ENCODE measurements at places on chromosomes 2 and 18. TPM values are rescaled to one million over a fixed set of nuclear protein-coding genes. Genes with fewer than 3 reads are reported as not detected.

The RAB17 gene
- total RNA-seq, result 34.7 TPM

The NEU2 gene
- total RNA-seq, result not detected

The DNAJC5G gene
- total RNA-seq, result not detected

The PDE1A gene
- total RNA-seq, result 1.7 TPM

The PCBP1 gene
- 348 TPM for total RNA-seq

The TLX2 gene
- 0.40 TPM for total RNA-seq

The GPR75 gene
- 1.1 TPM for total RNA-seq

The RSAD2 gene
- total RNA-seq, result 4.7 TPM

The LNPK gene
- 38.5 TPM for total RNA-seq

The DGUOK gene
- total RNA-seq, result 55.0 TPM

The PMAIP1 gene
- 4.3 TPM for total RNA-seq

The DSC2 gene
- 141 TPM for total RNA-seq

The OXER1 gene
- total RNA-seq, result 3.9 TPM

The CFC1 gene
- 0.44 TPM for total RNA-seq

The KIF5C gene
- 3.4 TPM for total RNA-seq

The COL4A3 gene
- 0.42 TPM for total RNA-seq

The LAMA3 gene
- total RNA-seq, result 31.9 TPM

The TMEM87B gene
- total RNA-seq, result 56.7 TPM

The SLC30A3 gene
- total RNA-seq, result not detected

The DNER gene
- total RNA-seq, result 0.27 TPM

The UBR3 gene
- total RNA-seq, result 38.4 TPM

The MATN3 gene
- total RNA-seq, result 0.12 TPM

The IL37 gene
- total RNA-seq, result 0.99 TPM

The LRRFIP1 gene
- total RNA-seq, result 133 TPM

The ACOXL gene
- total RNA-seq, result 0.82 TPM

The CYRIA gene
- 1.0 TPM for total RNA-seq

The SLC8A1 gene
- total RNA-seq, result 4.1 TPM

The IL1A gene
- total RNA-seq, result 0.45 TPM

The RNMT gene
- 43.4 TPM for total RNA-seq

The FRZB gene
- total RNA-seq, result 12.8 TPM

The WDR35 gene
- total RNA-seq, result 2.2 TPM

The GPR155 gene
- 4.0 TPM for total RNA-seq

The PSMA8 gene
- total RNA-seq, result not detected

The XDH gene
- 18.4 TPM for total RNA-seq

The NDUFB3 gene
- total RNA-seq, result 199 TPM

The INPP1 gene
- total RNA-seq, result 39.2 TPM

The SERPINB7 gene
- total RNA-seq, result not detected

The UGT1A5 gene
- total RNA-seq, result 2.4 TPM

The IFIH1 gene
- total RNA-seq, result 21.1 TPM

The CPO gene
- not detected for total RNA-seq

The CD207 gene
- total RNA-seq, result 0.21 TPM

The INPP5D gene
- total RNA-seq, result 6.5 TPM

The C2orf72 gene
- 82.5 TPM for total RNA-seq

The GLS gene
- total RNA-seq, result 50.5 TPM

The DQX1 gene
- total RNA-seq, result 36.8 TPM

The THAP4 gene
- 66.6 TPM for total RNA-seq

The IKZF2 gene
- 4.5 TPM for total RNA-seq

The BBS5 gene
- total RNA-seq, result 2.4 TPM

The RBKS gene
- total RNA-seq, result 5.5 TPM

The DSG4 gene
- 0.27 TPM for total RNA-seq

The CAPN14 gene
- total RNA-seq, result 0.08 TPM

The STK17B gene
- total RNA-seq, result 13.9 TPM

The SANBR gene
- 12.9 TPM for total RNA-seq

The MC5R gene
- total RNA-seq, result not detected

The SLC4A3 gene
- 0.47 TPM for total RNA-seq
